Glomerular endothelial cell (primary cell): ENCODE measurements at places on chromosomes 7 and 10. TPM values are rescaled to one million over a fixed set of nuclear protein-coding genes. Genes with fewer than 3 reads are reported as not detected.

The PHKG1 gene
- total RNA-seq, result 0.10 and 0.35 TPM in 2 replicates

- DNase-seq, result no peak
Observed at GRCh38 chr7:77989981-77990566, 191.5 kb downstream of the PHTF2 start.

The PNLIP gene
- not detected in 2 replicates for total RNA-seq

- no peak for DNase-seq
Observed at GRCh38 chr10:132714096-132714985, 71.6 kb downstream of the NKX6-2 start.

The HGF gene
- total RNA-seq, result 0.58 and 2.0 TPM in 2 replicates

The ANKRD1 gene
- total RNA-seq, result 168 and 436 TPM in 2 replicates

The TWIST1 gene
- 0.19 and 1.8 TPM in 2 replicates for total RNA-seq

DNA sequence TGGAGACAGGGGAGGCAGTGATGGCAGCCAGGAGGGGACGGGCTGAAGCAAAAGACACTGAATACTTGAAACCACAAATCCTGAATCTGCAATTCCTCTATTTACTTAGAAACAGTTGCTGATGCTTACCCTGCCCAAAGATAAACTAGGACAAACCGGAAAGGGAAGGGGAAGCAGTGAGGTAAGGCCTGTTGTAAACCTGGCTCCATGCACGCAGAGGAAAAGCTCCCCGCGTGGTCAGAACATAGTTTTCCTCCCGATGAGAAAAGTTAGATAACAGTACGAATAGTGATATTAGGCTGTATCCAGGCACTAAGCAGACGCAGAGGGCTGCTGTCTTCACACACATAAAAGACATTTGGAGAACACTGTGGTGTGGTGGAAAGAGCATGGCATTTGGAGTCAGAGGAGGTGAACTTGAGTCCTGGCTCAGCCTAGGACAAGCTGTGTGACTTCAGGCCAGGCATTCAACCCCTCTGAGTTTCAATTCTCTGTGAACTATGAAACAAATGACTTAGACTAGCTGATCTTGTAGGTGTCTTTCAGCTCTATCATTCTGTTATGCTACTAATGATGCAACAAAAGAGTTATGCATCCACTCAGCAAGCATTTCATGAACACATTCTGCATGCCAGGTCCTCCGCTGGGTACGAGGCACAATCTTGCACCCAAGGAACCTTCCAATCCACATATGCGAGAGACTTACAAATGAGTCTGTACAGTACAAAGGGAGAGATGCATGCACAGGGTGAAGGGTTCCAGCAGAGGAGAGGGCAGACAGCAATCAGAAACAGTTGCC is 80.9 kb downstream of the SORBS1 start:
- peak; percentile 76 for DNase-seq

The CCT6A gene
- 120 and 154 TPM in 2 replicates for total RNA-seq

GRCh38 chr7:15854841-15855524 is 168.5 kb upstream of the MEOX2 start:
- DNase-seq, result no peak

DNA sequence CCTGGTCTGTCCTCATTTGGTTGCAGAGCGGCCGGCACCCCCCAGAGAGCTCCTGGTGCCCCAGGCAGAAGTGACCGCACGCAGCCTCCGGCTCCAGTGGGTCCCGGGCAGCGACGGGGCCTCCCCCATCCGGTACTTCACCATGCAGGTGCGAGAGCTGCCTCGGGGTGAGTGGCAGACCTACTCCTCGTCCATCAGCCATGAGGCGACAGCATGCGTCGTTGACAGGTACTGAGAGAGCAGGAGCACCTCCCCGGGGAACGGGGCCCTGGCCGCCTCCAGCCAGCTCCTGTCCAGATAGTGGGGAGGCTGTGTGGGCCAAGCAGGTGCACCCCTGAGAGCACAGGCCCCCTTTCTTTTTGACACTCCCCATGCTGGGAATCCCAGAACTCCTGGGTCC is 532.9 kb upstream of the FOXK1 start:
- no peak for DNase-seq

- no peak for DNase-seq
Observed at GRCh38 chr7:120996333-120996987, 7.9 kb downstream of the CPED1 start.

DNA sequence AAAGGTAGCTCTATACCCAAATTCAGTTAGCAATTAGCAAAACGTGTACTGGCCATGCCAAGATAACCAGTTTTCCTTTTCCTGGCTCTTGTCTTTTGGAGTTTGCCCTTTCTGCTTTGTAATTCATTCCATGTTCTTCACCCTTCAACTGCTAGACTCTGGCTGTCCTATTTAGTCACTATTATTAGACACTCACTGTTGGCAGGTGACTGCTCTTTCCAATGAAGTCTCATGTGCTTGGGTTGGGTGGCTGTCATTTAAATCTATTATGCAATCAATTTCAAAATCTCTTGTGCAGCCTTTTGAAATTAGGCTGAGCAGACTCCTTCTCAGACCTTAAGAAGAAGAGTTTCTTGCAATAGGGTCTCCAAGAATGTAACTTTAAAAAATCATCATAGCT is 266.5 kb downstream of the GPR158 start:
- DNase-seq, result no peak

- DNase-seq, result no peak
Observed at GRCh38 chr7:66169616-66170015, 35.5 kb upstream of the TPST1 start.

The OR13A1 gene
- total RNA-seq, result not detected in 2 replicates

The ANXA8L1 gene
- 0.06 TPM in 1 of 2 replicates, not detected in the other for total RNA-seq

The SPDYE1 gene
- total RNA-seq, result not detected in 2 replicates

DNA sequence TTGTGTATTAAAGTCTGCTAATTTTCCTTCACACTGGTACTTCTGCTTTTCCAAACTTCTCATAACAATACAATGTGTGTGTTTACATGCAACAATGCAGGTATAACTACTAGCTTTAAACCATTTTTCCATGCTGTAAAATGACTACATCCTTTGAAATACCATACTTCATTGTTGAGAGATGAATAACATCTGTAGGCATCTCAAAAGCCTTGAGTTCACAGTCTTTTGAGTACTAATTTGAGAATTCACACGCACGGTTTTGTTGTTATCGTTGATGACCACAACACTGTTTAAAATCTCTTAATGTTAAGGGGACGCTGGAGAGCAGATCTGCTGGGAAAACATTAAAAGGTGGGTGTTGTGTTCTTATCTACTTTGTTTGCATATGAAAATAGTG is 37.4 kb downstream of the SEMA3A start:
- no peak for DNase-seq

GRCh38 chr10:3278771-3279170 is 106.2 kb upstream of the PITRM1 start:
- no peak for DNase-seq

GRCh38 chr10:55813451-55814170 is 547.4 kb downstream of the ZWINT start:
- DNase-seq, result no peak

- DNase-seq, result no peak
Observed at GRCh38 chr7:29847496-29847895, 41.2 kb downstream of the WIPF3 start.
